ENCODE measurements at places on chromosomes 12 and 14.

- DNase-seq: peak; percentile 65
Observed at GRCh38 chr12:70652451-70652850, 15.2 kb upstream of the PTPRB start.

- no peak for DNase-seq
Observed at GRCh38 chr14:91987192-91987591, 39.7 kb upstream of the FBLN5 start.

DNA sequence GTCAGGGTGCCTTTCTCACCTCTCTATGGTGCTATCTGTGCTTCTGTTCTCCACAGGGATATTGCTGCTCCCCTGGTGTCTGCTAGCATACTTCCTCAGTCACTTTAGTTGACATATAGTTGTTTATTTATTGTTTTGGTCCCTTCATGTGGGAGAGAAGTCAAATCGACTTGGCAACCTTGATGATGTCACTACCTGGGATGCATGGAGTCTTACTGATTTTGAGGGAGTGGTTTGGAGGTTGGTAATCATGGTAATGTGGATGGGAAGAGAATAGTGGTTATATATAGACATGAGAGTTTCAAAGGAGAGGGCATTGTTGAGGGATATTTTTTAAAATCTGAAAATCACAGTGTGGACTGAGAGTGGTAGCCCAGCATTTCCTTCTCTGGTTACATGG lies 73.6 kb upstream of the FBXO33 start:
- no peak for DNase-seq

DNA sequence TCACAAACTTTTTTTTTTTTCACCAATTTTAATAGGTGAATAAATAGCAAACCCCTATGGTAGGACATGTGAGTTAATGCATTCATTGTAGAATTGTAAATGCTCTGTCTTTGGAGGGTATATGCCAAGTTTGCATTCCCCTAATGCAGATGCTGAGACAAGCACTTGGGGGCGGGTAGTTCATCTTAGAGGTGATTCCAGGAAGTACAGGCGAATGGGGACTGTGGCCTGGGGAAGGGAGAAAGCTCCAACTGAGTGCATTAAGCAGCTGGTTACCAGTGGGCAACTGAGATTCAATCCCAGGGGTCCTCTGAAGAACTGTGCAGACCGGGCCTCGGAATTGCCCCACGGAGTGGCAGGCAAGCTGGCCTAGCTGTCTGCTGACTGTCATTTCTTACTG lies 107.6 kb downstream of the ZNF664 start:
- DNase-seq: no peak

- no peak for DNase-seq
Observed at GRCh38 chr12:34603382-34604035, 581.2 kb downstream of the ALG10 start.

GRCh38 chr12:76777765-76778216 lies 13.9 kb downstream of the ZDHHC17 start:
- no peak for DNase-seq

DNA sequence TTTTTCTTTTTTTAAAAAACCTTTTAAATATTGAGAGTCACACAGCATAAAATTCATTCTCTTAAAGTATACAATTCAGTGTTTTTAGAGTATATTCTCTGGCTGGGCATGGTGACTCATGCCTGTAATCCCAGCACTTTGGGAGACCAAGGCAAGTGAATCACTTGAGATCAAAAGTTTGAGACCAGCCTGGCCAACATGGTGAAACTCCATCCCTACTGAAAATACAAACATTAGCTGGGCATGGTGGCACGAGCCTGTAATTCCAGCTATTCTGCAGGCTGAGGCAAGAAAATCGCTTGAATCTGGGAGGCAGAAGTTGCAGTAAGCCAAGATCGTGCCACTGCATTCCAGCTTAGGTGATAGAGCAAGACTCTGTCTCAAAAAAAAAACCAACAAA lies 68.4 kb upstream of the BCAT1 start:
- no peak for DNase-seq

- DNase-seq: no peak
Observed at GRCh38 chr12:117124421-117125271, 25.4 kb upstream of the TESC start.

GRCh38 chr14:76760331-76761135 lies 735 bp upstream of the VASH1 start:
- DNase-seq: no peak

DNA sequence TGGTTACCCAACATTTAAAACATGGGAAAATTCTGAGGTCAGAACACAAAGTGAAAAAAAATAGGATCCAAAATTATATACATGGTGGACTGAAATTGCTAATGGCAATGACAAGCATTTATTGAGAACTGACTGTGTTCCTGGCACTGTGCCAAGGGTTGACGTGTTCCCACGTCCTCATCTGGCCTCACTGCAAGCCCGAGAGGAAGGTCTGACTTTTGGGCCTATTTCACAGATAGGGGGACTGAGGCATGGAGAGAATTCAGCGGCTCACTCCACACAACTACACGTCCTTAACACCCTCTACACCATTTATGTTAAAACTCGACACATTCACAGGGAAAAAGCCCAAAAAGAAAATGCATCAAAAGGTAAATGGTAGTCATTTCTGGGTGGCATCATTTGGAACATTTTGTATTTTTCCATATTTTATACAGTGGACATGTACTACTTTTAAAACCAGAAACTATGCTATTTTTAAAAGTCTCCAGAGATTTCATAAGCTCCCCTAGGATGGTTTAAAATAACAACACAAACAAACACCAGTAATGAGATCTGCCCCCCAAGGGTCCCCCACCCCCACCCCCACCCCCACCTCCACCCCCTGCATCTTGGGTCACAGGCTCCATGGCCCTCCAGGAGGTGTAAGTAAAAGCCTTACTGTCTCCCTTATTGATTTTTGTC lies 27.7 kb downstream of the CLMN start:
- DNase-seq: peak; percentile 65

DNA sequence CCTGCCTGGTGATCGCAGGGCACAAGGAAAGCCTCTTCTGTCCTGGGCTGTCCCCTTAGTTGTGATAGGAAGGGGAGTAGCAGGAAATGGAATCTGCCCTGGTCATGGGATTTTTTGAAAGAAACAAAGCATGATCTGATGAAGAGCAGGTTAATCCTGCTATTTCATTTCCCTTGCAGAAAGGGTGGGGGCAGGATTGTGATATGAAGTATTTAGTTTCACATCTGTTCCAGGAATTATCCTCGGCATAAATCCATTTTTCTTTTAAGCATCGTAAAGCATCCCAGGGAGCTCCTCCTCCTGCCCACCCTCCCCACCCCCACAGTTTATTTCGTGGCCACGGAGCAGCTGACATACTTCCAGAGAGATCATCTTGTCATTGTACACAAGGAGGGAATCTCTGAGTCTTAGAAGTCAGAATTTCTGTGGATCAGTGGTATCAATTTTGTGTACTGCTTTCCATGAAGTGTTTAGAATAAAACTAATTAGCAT lies 53.1 kb downstream of the TGFB3 start:
- peak; percentile 31 for DNase-seq

DNA sequence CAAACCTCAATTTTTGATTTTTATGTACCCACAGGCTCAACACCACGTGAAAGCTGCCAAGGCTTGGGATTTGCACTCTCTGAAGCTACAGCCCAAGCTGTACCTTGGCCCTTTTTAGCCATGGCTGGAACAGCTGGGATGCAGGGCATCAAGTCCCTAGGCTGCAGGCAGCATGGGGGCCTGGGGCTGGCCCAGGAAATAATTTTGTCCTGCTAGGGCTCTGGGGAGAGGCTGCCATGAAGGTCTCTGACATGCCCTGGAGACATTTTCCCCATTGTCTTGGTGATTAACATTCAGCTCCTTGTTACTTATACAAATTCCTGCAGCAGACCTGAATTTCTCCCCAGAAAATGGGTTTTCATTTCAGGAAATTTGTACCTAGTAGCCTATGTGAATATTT lies 103.7 kb downstream of the SCAF11 start:
- no peak for DNase-seq

DNA sequence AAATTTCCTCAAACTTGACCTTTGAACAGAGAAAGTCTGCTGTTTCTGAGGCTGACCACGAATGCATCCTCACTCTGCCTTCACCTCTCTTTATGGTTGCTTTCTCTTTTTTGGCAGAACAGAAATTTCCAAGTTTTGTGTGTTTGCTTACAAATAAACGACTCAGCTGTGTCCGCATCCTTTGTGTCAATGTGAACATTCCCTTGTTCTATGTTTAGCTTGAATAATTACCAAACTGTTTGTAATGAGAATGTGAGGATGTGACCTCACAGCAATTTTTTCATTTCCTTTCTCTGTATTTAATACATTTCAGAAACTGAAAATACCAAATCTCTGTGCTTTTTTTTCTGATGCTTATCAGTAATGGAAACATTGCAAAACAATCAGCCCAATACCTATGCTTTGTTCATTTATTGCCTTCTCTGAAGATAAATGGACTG lies 410.9 kb downstream of the EGLN3 start:
- no peak for DNase-seq

DNA sequence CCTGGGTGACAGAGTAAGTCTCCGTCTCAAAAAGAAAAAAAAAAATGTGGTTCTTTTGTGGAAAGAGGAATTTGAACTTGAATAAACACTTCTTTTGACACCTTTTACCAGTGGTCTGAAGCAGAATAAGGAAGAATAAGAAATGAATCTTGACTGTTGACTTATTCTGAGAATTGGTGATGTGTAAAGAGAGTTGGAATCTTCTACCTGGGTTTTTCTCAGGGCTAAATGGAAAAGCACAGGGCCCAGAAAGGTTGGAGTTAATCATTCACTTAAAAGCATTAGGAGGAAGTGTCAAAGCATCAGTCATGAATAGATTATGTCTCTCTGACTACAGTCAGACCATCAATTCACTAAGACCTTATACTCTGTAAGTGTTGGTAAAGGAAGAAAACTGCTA lies 13.9 kb downstream of the PNMA1 start:
- DNase-seq: no peak

- DNase-seq: peak; percentile 76
Observed at GRCh38 chr14:55099756-55100155, 29.3 kb upstream of the LGALS3 start.

GRCh38 chr14:104470588-104470987 lies 109.0 kb upstream of the C14orf180 start:
- no peak for DNase-seq

GRCh38 chr12:124125203-124125871 lies 152.3 kb downstream of the ZNF664 start:
- DNase-seq: peak; percentile 28

DNA sequence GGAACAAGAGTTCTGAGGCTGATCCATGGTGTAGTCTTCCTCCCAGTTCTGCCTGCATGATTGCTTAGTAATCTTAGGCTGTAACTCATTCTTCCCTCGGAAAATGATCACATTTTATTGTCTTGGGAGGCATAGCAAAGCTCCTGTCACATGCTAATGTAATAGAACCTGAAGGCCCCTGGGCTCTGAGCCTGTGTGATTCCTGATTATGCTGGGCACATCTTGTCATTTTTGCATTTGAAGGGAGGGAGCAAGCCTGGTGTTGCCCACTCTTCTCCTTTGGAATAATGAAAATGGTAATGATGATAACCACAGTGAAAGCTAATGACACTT lies 215.4 kb downstream of the MSRB3 start:
- DNase-seq: no peak

GRCh38 chr14:51328064-51328771 lies 88.2 kb downstream of the TMX1 start:
- DNase-seq: peak; percentile 57

Measured in fibroblast of upper back skin (primary cell).